COLO829 (cell line): ENCODE measurements at places on chromosomes 2 and 18.

DNA sequence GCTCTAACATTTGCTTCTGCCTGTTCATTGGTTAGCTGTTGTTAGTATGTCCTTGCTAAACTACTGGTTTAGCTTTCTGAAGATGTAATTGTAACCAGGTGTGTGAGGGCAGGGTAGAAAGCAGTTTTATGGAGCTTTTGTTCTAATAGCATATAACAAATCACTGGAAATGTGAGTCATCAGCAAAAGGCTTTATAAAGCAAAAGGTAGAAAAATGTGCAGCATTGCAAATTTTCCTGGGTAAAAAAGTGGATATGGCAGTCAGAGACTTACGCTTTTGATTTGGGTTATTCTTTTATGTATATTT is 85.3 kb downstream of the ZNF407 start:
- no peak for DNase-seq

- DNase-seq = no peak
These were observed 84.9 kb downstream of the SOX11 start for GRCh38 chr2:5777131-5777535.

GRCh38 chr2:239792405-239793084 is 232.6 kb downstream of the NDUFA10 start:
- no peak for DNase-seq

DNA sequence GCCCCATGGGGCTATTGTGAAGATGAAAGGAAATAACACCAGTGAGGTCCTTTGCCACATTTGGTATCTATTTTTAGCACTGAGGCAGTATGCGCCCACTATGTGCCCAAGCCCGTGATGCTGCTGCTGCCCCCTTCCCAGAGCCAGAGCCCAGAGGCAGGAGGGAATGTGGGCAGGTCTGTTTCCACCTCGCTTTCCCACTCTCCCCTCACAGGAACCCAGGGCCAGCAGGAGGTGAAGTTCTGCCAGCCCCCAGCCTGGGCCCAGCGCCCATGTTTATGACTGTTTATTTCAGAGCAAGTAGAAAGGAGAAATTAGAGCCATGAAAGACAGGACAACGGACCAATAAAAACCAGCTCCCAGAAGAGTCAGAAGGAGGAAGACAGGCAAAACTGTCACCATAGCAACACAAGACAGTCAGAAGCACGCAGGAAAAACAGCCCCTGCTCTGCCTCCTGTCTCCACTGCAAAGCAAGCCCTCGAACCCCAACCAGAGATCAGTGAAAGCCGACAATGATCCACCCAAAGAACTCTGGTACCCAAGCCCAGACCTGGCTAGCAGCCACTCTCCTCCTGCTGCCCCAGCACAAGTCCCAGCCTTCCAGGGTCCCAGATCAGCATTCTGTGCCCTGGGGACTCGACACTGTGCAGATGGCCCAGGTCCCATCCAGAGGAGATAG is 1.4 kb downstream of the CYRIA start:
- no peak for DNase-seq

DNA sequence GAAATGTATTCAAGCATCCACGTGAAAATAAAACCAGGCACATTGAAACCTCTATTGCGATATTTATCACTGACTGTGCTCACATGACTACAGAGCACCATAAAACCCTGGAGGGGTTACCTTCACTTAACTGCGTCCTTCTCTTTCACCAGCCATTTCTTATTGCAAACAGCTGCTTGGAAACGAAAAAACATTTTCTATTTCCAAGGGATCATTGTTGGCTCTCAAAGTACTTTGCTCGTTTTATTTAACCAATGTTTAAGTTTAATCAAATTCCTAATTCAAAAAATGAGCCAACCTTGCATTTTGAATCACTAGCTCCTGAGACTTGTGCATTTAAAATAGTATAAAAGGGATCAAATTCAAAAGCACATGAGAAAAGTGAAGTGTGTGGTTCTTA is 134.4 kb downstream of the OSR1 start:
- no peak for DNase-seq

DNA sequence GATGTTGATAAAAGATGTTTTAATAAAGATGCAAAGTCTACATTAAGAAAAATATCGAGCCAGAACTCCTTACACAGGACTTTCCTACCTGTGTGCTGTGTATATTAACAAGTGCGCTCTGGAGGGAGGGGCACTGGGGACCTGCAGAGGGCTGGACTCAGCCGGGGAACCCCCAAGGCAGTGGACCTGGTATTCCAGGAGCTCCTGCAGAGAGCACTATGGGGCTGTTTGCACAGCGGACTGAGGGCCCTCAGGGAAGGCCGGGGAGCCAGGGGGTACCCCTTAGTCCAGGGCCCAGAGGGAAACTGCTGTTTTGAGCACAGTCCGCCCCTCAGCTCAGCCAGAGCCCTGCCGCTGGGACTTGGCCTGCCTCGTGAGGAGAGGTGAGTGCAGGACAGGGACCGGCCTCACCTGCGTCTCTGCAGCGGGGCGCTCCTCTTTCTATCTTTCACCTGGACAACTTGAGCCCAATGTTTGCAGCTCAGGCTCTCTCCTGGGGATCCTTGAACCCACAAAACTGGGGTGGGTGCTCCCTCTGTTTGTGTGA is 168.4 kb downstream of the ARL4C start:
- DNase-seq = no peak

DNA sequence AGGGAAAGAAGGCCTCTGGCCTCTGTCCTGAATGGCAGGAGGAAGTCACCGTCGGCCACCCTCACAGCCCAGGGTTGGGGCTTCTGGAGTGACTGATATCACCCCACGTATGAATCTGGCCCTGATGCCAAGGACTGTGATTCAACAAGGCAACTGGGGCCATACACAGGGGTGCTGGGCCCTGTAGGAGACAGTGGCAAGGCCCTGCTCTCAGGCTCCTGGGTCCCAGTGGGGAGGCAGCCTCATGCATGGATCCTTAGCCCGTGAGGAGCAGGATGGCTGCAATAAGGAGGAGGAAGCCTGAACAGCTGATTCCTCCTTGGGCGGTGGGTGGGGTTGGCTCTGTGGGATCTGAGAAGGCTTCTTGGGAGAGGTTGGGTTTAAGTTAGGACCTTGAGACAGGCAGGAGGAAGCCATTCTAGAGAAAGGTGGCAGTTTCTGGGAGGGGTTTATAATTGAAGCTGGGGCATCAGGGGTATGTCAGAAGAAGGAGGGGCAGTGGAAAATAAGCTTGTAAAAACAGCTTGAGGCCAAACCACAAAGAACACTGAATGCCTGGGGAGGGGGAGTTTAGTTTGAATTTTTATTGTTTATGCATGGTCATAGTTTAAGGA is 42.8 kb upstream of the LAPTM4A start:
- DNase-seq = no peak

GRCh38 chr2:69933839-69934613 is 19.1 kb downstream of the MXD1 start:
- no peak for DNase-seq

DNA sequence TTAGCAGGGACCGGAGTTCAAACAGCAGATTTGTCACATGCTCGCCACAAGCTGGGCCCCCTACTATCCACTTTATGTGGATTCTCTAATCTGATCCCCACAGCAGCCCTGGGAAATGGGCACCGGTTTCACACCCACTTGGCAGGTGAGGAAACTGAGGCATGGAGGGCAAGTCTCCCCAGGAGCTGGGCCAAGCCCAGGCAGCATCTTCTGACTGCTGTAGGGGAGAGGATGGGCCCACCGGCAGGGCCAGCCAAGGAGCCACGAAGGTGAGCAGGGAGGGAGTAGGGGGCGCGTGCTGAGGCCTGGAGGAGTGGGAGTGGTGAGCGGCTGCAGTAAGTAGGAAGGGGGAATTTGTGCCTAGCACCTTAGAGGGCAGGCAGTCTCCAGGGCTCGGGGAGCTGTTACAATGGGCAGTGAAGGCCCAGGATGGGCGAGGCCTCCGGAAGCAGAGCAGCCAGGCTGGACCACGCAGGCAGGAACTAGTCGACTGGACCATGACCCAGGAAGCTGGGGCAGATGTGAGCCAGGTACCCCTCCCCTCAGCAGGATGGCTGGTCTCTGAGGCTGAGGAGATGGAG is 37.1 kb downstream of the COA5 start:
- DNase-seq = no peak

GRCh38 chr2:70477441-70477844 is 76.2 kb downstream of the TGFA start:
- DNase-seq = no peak

DNA sequence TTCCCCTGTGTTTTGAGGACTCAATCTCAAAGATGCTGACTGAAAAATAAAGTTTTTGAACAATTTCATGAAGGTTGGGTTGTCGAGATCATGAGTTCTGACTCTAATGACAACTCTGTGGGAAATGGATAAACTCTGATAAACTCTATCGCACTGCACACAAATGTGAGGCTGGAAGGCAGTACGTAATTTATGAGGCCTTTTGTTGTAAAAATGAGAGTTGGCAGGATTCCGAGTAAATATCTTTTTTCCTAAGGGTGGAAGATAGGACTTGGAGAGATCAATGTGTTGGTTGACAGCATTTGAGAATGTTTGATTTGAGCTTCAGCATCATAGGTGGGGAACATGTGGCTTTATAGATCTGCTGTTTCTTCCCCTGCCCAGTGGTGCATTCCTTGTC is 90.4 kb downstream of the SPTBN1 start:
- DNase-seq = no peak

- DNase-seq = no peak
These were observed 23.3 kb upstream of the NAGK start for GRCh38 chr2:71045151-71045550.

- DNase-seq = no peak
These were observed 6.2 kb upstream of the POU3F3 start for GRCh38 chr2:104847586-104848160.

DNA sequence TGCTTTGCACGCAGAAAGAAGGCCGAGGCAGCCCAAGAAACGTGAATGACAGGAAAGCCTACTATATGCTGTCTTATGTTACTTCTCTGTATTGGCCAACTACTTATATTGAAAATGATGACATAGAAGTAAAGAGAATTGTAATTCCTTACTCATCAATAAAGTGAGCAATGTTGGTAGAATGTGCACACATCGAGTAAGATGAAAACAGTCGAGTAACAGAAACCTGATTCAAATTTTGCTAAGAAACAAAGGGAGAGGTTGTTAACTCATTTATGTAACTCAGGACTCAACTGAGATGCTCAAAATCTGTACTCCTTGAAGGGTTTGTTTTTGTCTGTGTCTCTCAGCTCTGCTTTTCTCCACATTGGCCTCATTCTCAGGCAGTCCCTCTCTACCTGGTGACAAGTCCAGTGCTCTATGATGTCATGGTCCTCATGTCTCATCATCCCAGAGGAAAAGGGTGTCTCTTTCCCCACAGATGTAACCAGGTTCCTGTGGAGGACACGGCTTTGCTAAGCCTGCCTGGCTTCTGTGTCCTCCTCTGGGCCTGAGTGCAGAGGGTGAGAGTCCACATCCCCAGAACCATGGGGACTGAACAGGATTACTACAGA is 30.3 kb upstream of the CCDC93 start:
- no peak for DNase-seq

GRCh38 chr2:213121690-213122089 is 29.7 kb downstream of the IKZF2 start:
- DNase-seq = no peak

GRCh38 chr2:157231476-157231875 is 26.0 kb upstream of the GALNT5 start:
- no peak for DNase-seq

DNA sequence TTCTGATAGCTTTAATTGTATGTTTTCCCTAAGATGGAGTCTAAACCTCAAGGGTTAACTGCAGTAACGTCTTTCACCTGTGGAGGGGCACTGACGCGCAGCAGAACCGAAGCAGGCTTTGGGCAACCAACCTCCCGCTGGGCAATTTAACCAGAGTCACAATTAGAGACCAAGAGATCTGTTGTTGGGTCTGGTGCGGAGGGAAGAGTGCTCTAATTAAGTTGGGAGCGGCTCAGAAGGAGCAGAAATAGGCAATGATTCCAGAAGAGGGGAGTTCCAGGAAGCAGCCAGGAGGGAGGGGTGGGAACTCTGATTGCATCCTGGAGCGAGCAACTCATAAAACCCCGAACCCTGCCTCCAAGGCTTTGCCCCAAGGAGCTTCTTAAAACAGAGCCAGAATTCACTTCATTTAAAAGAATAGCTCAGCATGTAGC is 245.8 kb downstream of the PAX3 start:
- DNase-seq = no peak

GRCh38 chr18:13530879-13531387 is 195.4 kb downstream of the FAM210A start:
- peak; percentile 28 for DNase-seq

GRCh38 chr2:237731663-237732062 is 66.9 kb upstream of the RBM44 start:
- DNase-seq = peak; percentile 94

GRCh38 chr2:183533021-183533420 is 408.8 kb downstream of the NUP35 start:
- DNase-seq = no peak

DNA sequence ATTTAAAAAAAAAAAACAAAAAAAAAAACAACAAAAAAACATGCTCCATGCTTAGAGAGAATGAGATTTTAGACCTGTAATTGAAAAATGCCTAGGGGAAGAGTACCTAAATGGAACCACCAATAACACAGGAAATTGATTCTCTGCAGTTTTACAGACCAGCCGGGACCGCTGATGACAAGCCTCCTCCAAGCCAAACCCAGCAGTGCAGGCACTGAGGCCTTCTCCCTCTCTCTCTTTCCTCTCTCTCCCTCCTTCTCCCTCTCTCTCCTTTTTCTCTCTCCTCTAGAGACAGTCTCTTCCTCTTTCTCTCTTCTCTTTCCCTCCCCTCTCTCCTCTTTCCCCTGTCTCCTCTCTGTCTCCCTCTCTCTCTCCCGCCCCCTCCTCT is 228.8 kb upstream of the COPS8 start:
- DNase-seq = no peak

- DNase-seq = no peak
These were observed 722.5 kb downstream of the SOCS6 start for GRCh38 chr18:71011389-71011788.

DNA sequence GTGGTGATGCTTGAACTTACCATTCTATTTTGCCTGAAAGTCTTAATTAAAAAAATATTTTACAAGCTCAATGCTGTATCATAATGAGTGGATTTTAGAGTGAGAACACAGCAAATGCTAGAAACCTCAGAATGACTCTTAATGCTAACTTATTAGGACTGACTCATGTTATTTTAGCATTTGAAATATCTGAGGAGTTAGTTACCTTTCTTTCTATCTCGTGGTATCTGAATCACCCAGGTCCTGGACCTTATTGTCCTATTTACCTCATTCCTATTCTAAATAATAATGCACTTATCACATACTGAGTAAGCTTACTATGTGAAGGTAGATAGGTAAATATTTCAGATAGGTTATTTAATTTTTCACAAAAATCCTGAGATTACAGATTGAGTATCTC is 70.7 kb downstream of the SOS1 start:
- DNase-seq = no peak

DNA sequence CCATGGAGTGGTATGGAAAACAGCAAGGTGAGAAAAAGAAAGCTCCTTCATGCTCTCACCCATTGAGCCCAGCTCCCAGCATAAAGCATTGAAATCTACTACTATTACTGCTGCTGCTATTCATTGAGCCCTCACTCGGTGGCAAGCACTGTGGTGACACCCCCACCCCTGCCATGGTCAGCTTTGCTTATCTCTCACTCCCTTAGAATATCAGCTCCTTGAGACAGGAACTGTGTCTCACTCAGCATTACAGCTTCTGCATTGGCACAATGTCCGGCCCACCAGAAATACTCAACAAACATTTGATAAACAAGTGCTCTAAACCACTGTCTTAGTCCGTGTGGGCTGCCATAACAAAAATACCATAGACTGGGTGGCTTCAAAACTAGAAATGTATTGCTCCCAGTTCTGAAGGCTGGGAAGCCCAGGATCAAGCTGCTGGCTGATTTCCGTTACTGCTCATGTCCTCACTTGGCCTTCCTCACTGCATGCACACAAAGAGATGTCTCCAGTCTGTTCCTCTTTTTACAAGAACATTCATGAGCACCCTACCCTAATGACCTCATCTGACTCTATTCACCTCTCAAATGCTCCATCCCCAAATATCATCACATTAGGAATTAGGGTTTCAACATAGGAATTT is 116.3 kb downstream of the ZBTB7C start:
- no peak for DNase-seq
